ENCODE measurements at places on chromosomes 7 and 10.

GRCh38 chr7:126845331-126845730, 407.4 kb downstream of the GRM8 start:
- DNase-seq, result no peak

GRCh38 chr10:112562122-112562521, 115.1 kb downstream of the VTI1A start:
- DNase-seq, result no peak

- no peak for DNase-seq
Observed at GRCh38 chr7:7897509-7897908, 71.1 kb upstream of the GLCCI1 start.

DNA sequence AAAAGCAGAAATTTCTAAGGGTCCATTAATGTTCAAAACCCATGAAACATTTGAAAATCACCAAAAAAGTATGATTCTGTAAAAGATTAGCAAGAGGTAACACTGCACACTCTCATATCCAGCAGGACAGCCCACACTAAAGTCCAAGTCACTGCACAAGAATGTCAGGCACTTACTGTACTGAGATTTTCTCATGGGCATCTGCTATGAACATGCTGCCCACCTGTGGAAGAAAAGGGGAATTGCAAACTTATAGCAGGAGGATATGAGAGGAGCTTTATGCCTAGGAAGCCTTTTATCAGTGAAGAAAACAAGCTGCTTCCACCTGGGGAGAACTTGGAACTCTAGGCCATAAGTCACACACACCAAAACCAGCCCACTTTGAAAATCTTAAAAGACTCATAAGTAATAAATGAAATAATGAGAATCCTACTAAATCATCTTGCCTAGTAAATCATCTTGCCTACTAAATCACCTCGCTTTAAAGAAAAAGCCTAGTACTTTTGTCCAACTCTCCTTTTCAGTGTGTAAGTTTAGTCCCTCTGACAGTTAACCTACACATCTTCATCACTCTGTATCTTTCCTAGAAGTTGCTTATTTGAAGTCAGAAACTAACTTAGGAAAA, 46.1 kb downstream of the ARMH3 start:
- DNase-seq, result no peak

- DNase-seq, result no peak
Observed at GRCh38 chr7:89133819-89134218, 338.3 kb upstream of the TEX47 start.

GRCh38 chr7:31022726-31023125, 29.4 kb upstream of the ADCYAP1R1 start:
- DNase-seq, result no peak

DNA sequence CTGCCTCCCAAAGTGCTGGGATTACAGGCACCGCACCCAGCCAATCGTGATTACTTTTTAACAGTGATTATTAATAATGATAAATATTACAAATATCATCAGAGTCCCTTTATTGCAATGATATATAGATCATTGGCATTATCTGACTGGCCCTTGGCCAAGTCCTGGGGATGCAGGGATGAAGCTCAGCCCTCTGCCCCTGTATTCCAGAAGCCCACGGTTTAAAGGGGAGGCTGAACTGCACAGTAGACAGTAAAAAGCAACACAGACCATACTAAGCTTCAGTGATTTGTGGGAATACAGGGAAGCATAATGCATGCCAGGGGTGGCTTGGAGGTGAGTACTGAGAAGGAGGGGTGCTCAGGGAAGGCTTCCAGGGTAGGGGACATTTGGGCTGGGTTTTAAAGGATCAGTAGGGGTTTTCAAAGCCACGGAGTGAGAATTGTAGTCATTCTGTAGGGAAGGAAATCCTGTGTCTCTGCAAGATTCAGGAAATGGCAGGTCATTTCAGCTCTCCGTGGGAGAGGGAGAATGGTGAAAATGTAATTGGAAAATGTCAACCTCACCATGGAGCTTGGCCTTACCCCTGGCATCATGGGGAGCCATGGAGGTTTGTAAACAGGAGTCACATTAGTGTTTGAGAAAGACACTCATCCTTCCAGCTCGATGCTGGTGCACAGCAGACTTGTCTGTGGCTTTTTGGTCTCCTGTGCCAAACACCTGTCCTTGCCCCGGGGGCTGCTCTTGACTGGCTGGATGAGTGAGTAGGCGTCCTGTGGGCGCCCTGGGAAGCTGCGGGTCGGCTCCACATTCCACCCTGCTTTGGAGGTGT, 8.8 kb downstream of the ADAMTS14 start:
- no peak for DNase-seq

- no peak for DNase-seq
Observed at GRCh38 chr7:104625956-104626355, 297.6 kb downstream of the LHFPL3 start.

DNA sequence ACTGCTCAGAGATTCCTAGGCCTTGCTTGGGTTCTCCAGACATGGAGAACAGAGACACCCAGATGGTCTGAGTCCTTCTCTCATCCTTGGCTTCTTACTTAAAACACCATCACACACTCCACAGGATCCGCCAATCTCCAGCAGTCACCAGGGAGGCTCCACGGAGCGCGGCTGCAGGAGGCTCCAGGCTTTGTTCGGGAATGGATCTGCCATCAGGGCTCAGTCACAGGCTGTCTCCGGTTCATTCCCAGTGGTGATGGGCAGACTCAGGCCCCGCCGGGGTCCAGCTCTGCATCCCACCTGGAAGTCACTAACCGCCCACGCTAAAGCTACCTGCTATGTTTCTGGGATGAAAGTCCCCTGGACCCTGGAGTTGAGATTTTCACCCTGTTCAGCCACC, 312.9 kb downstream of the TCERG1L start:
- no peak for DNase-seq

GRCh38 chr10:88467835-88468485, 115.2 kb downstream of the RNLS start:
- DNase-seq, result no peak

DNA sequence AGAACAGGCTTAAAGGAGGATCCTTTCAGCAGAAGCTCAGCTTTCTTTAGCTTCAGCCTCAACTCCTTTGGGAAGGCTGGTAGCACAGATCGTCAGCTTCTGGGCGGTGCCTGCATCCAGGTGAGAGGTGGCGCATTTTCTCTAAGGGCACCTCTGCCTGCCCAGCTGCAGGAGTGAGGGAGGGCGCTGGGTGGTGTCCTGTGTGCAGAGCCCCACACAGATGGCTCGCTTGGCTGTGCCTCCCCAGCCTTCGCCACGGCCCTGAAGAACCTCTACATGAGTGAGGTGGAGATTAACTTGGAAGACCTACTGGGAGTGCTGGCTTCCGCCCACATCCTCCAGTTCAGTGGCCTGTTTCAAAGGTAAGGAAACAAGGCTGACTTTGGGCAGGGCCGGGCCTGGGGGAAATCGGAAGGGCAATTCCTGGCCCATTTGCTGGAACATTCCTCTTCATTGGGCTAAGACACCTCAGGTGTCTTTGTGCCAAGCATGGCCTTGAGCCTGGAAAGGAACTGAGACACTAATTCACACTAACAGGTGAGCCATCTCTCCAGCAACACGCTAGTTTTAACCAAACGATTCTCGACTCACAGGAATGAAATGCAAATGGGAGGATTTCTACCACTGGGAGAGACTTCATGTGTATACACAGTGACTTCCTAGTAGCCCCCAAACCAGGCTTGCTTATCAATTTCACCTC, 19.9 kb downstream of the BTBD16 start:
- no peak for DNase-seq

GRCh38 chr10:110153396-110153795, 54.0 kb upstream of the MXI1 start:
- no peak for DNase-seq

- no peak for DNase-seq
Observed at GRCh38 chr10:62671104-62671503, 133.4 kb upstream of the ADO start.

DNA sequence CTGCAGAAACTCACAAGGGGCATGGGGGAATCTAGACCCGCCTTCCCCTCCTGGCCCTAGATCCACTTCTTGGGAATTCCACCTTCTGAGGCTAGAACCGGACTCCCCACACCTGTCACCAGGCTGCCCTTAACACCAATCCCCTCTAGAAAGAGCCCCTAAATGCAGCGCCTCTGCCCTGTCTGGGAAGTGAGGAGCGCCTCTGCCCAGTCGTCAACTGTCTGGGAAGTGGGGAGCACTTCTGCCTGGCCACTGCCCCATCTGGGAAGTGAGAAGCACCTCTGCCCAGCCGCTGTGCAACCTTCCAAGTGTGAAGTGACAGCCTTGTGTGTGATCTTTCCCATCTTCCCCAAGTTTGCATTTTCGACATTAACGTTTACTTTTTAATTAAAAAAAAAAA, 8.8 kb downstream of the RCC1L start:
- DNase-seq, result no peak

DNA sequence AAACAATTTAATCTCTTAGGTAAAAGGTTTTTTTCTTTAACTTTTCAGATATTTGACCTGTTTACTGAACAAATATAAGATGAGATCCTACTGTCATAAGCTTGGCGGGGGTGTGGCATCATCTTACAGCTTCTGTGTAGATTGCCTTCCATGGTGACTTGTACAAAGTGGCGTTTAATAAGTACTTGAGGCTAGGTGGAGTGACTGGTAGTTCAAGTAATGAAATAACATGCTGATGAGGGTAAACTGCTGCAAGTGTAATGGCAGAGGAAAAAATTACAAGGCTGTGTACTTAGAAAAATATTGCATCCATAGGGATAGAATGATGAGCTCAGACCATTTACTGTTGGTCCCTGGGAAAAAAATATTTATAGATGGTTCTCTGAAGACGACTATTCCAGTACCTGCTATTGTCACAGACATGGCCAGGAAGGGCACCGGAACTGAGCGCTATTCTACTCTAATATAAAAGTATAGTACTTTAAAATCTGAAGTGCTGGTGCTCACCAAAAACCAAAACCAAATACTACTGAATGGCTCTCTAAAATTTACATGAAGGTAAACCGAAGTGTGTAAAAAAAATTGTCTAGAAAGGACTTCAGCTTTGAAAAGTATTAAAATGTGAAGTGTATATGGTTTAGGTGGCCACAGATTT, 42.4 kb downstream of the DNAH11 start:
- no peak for DNase-seq

DNA sequence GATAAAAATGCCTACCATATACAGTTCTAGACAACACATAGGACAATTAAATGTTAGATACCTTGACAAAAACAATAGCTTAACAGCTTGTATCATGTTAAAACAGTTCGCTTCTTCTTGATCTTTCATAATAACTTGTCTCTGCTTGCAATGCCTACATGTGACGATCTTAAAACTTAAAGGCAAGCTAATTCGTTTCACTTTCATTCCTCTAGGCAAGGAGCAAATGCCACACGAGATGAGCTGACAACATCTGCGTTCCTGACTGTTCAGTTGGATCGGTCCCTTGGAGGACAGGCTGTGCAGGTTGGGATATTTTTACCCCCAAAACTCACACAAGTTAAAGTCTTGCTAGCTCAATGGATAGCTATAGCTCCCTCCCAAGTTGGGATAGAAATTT, 51.6 kb upstream of the ARL4A start:
- no peak for DNase-seq

- DNase-seq, result no peak
Observed at GRCh38 chr10:17779784-17780183, 27.8 kb downstream of the TMEM236 start.

DNA sequence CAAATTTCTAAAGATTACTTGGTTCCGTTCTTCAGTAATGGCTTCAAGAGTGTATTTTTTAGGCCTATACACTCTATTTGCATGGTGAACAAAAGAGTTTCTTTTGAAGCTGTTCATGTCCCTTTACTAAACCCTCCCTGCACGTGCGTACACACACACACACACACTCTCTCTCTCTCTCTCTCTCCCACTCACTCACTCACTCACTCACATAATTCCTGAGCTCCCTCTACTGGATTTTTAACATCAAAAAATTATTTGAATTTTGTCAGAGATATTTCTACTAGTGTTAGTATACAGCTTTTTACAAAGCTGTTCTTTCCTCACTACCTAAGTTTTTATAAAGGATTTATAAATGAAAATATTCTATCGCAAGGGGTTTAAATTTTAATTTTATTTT, 85.9 kb downstream of the UBE3C start:
- DNase-seq, result no peak

DNA sequence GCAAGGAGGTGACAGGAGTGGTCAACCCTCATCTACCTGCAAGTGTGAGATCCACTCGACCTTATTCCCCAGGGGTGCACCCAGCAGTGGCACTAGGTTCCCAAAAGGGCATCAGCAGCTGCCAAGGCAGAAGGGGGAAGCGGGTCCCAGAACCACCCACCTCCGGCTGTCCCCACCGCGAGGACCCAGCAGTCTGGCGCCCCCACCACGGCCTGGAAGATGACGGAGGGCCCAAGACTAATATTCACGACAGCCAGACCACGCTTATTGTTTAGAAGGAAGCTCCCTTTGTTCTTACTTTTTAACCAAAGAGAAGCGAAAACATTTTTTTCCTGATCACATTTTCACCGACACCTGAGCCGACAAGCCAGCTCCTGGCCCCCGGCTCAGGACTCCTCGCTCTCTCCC, 3.6 kb upstream of the EVX1 start:
- no peak for DNase-seq
